ENCODE measurements at places on chromosomes 5 and 9.

DNA sequence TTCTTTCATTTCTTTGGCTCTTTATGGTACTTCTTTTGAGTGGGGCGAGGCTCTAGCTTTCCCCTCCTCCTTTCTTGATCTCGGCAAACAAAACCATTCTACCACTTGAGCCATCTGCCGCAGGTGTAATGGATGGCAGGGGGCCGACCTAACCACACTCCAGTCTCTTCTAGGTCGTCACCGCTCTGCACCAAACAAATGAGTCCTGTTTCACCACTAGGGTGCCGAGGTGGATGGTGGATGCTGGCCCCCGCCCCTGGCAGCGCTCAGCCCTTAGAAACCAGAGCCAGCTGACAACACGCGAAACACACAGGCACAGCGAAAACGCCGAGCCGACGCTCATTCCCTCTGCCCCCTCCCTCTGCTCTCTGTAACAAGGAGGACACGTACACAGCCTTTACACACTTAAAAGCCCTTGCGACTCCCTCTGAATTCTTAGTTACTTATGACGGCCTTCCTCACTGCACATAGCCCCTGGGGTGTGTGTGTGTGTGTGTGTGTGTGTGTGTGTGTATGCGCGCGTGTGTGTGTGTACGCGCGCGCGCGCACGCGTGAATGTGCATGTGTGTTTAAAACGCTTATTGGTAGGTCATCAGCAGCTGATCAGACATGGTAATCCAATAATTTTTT lies 199.4 kb downstream of the MEF2C start:
- peak; percentile 78 for DNase-seq

DNA sequence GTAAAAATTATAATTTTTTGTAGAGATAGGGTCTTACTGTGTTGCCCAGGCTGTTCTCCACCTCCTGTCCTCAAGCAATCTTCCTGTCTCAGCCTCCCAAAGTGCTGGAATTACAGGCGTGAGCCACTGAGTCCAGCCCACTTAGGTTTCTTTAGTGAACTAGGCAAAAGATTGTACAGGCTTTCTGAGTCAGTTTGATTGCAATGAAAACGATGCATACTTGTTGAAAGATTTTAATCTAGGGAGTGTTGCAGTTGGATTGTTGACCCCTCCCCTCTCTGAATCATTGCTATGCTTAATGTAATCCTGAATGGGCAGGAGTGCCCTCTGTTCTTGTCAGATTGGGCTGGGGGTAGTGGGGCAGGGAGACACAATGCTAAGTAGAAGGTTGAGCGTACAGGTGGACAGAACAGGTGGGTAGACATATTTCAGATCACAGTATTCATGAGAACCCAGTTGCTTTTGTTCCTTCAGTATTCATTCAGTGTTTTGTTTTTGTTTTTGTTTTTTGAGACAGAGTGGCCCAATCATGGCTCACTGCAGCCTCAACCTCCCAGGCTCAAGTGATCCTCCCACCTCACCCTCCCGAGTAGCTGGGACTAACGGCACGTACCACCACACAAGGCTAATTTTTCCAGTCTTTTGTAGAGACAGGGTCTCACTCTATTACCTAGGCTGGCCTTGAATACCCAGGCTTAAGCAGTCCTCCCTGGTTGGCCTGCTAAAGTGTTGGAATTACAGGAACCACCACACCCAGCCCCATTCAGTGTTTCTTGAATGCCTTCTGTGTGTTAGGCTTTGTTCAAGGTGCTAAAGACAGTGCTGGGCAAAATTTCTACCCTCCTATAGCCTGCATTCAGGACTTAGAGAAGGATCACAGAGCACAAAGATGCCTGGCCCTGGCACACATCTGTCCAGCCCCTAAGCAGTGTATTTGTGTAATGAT lies 70.1 kb downstream of the KIAA1958 start:
- no peak for DNase-seq

- DNase-seq, result no peak
These were observed 167.3 kb upstream of the MOCS2 start for GRCh38 chr5:53276825-53277224.

GRCh38 chr5:130994496-130995253 lies 170.4 kb downstream of the HINT1 start:
- DNase-seq, result no peak

- DNase-seq, result no peak
These were observed 3.7 kb downstream of the ANGPTL2 start for GRCh38 chr9:127118597-127119319.

- DNase-seq, result no peak
These were observed 474 bp downstream of the HMGCR start for GRCh38 chr5:75337366-75338021.

DNA sequence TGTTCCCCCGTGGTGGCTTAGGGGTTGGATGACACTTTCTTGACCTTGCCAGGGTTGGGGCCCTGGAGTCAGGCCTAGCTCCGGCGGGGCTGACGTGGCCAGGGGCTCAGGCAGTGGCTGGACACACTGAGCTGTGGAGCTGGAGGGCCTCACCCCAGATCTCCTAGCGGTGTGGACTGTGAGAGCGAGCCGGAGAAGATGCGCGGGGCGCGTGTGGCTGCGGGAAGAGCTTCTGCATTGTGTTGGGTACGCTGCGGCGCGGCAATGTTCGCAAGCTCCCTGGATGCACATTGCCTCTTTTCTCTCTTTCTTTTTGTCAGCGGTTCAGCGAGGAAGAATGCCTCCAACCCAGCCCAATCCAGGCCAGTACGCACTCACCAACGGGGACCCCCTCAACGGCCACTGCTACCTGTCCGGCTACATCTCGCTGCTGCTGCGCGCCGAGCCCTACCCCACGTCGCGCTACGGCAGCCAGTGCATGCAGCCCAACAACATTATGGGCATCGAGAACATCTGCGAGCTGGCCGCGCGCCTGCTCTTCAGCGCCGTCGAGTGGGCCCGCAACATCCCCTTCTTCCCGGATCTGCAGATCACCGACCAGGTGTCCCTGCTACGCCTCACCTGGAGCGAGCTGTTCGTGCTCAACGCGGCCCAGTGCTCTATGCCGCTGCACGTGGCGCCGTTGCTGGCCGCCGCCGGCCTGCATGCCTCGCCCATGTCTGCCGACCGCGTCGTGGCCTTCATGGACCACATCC lies 4.8 kb downstream of the NR2F1 start:
- no peak for DNase-seq

DNA sequence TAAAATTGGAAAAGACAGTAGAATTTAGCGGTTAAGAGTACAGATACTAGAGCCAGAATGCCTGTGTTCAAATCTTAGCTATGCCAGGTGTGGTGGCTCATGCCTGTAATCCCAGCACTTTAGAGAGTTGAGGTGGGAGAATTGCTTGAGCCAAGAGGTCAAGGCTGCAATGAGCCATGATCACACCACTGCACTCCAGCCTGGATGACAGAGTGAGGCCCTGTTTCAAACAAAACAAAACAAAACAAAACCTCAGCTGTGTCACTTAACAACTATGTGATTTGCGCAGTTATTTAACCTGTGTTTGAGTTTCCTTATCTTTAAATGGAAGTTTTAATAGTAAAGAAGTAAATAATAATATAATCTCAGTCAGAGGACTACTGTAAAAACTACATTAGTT lies 68.3 kb downstream of the TBCA start:
- DNase-seq, result no peak

- DNase-seq, result no peak
These were observed 60.9 kb downstream of the NNT start for GRCh38 chr5:43663916-43664315.

DNA sequence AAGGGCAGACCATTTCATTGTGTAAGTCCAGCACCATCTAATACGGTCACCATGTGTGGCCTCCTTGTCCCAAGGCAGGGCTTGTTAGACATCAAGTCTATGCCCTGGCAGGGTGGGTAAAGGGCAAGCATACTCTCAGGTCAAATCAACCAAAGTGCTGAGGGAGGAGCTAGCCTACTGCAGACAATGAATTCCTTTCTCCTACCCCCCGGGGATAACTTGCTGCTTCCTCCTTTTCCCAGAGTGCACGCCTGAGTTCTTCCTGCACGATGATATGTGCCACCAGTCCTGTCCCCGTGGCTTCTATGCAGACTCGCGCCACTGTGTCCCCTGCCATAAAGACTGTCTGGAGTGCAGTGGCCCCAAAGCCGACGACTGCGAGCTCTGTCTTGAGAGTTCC lies 71.4 kb downstream of the RFK start:
- DNase-seq, result no peak

GRCh38 chr5:171149333-171149732 lies 159.7 kb upstream of the TLX3 start:
- no peak for DNase-seq

DNA sequence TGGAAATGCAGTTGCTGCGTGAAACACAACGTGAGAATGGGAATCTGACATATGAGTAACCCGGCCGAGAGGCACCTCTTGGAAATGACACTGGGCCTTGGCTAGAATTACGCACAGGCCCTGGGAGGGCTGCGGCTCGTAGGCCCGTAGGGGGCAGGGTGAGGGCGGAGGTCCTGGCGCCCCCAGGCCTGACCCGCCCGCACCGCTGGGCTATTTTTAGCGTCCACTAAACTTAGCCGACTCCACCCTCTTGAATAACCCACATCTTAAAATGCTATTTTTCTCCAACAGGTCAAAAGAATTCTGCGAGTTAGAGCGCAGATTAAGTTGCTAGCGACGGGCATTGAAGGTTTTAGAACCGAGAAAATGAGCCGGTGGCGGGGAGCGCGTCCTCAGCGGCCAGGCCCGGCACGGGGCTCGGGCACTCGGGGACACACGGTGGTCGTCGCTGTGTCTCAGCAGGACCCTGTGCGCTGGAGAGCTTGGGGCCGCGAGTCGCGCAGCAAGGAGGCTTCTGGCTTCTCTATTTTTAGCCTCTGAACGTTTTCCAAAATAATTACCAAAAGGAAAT lies 168.5 kb downstream of the AUH start:
- DNase-seq, result no peak

GRCh38 chr9:113998525-113999255 lies 79.4 kb downstream of the AMBP start:
- no peak for DNase-seq

GRCh38 chr9:1034271-1034670 lies 15.9 kb upstream of the DMRT2 start:
- peak; percentile 42 for DNase-seq

DNA sequence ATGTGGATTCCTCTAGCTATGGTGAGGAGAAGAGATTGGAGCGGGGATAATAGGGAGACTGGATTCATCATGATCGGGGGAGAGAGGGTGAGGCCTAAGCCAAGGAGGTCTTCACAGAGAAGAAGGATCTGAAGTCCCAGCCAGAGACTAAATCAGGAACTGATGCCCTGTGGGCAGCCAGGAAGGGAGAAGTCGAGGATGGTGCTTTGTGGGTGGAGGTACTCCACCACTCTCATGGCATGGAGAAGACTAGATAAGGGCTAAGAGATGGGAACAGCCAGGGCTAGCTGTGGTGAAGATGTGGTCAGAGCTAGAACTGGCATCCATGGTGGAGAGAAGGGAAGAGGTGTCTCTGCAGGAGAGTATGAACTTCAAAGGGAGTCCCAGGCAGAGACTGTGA lies 3.0 kb upstream of the RGS14 start:
- DNase-seq, result no peak

- DNase-seq, result no peak
These were observed 12.6 kb upstream of the EXOC3 start for GRCh38 chr5:430214-430925.

- no peak for DNase-seq
These were observed 45.7 kb downstream of the TMEM174 start for GRCh38 chr5:73218552-73219171.

- no peak for DNase-seq
These were observed 187.4 kb downstream of the ERCC6L2 start for GRCh38 chr9:96062854-96063253.

All from NCI-H1105 (cell line).